ENCODE measurements at places on chromosomes 6 and 20. TPM values are rescaled to one million over a fixed set of nuclear protein-coding genes. Genes with fewer than 3 reads are reported as not detected.

- H3K4me3 ChIP-seq = no peak overlapping the region
- DNase-seq = no peak
- no peak overlapping the region for H3K27ac ChIP-seq
- peaks cover 10% of the 10 kb centered on the region for H3K27me3 ChIP-seq
- no peaks in the 10 kb centered on the region for H3K4me1 ChIP-seq
Observed at GRCh38 chr20:1841554-1842140, 53.6 kb upstream of the SIRPA start.

DNA sequence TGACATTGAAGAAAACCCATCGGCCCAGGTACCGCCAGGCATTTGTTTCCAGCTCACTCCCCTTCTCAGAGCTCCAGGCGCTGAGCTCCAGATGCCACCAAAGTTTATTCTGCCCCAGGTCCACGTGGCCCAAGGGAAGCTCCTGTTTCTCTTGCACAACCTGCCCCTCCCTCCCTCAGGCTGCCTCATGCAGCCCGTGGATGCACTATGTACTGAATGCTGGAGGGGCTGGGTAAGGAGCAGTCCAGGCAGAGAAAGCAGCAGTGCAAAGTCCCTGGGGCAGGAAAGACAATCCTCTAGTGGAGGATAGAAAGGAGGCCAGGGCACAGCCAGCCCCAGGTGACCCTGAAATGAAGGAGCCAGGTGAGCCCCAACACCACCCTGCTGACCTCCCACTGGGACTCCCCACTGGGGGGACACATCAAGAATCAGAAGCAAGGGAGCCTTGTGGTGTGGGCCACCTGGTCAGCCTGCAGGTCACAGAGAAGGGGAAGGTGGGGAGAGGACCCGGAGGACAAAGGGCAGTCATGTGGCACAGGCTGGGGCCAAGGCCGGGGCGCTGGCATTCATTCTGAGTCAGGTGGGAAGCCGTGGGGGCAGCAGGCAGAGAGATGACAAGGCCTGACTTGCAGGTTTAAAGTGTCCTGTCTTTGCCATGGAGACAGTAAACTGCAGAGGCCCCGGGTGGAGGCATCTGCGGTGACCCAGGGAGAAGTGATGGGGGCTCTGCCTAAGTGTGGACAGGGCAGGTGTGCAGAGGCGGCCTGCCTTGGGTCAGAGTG lies 230.1 kb downstream of the PREX1 start:
- H3K4me1 ChIP-seq = no peaks in the 10 kb centered on the region
- H3K27me3 ChIP-seq = no peaks in the 10 kb centered on the region
- no peak overlapping the region for H3K27ac ChIP-seq
- H3K36me3 ChIP-seq = no peaks in the 10 kb centered on the region

GRCh38 chr20:32980990-32981389 lies 23.2 kb downstream of the SUN5 start:
- no peak overlapping the region for H3K27ac ChIP-seq
- DNase-seq = no peak
- H3K4me3 ChIP-seq = no peak overlapping the region
- H3K36me3 ChIP-seq = no peaks in the 10 kb centered on the region

Gene HCRTR2
- not detected for polyA plus RNA-seq

DNA sequence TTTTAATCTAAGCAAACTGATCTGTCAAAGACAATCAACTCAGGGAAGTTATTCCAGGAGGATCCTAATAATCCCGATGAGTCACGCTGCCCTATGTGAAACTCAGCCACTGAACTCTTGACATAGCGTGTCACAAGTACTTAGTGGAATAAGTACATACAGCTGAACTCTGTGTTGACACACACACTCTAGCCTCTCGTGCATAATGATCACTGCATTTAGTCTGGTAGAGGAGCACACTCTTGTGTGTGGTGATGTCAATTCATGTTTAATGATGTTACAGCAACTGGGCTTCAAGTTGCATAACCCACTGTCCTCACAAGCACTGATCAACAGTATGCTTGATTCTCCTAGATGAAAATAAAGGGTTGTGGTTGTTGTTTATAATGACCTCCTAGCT lies 148.3 kb downstream of the HACE1 start:
- peaks cover 15% of the 10 kb centered on the region for H3K4me1 ChIP-seq
- no peaks in the 10 kb centered on the region for H3K27me3 ChIP-seq
- DNase-seq = peak; percentile 35
- no peak overlapping the region for H3K27ac ChIP-seq
- no peaks in the 10 kb centered on the region for H3K36me3 ChIP-seq

GRCh38 chr6:3017304-3017703 lies 17.6 kb downstream of the NQO2 start:
- DNase-seq = no peak
- H3K36me3 ChIP-seq = no peaks in the 10 kb centered on the region
- no peak overlapping the region for H3K4me3 ChIP-seq
- H3K27me3 ChIP-seq = no peaks in the 10 kb centered on the region

Gene CCN2
- polyA plus RNA-seq = 1,646 TPM

Gene FRS3
- 5.2 TPM for polyA plus RNA-seq

Gene NKAIN4
- polyA plus RNA-seq = 0.04 TPM

DNA sequence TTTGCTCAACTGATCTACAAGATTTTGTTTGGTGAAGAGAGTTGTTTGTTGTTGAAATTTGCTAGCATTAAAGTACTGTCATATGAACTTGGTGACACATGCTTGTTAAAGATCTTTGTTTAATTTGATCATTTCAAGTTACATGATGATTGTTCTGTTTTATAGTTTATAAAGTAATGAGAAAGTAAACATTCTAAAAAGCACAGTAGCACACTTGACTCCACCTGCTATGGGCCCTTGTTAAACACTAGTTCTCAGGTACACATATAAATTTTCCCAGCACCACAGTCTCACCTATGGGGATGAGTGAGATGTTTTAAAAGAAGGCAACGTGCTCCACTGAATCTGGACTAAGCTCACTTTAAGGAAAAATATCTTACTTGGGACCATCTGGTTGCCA lies 14.1 kb downstream of the MCHR2 start:
- no peak for DNase-seq
- H3K36me3 ChIP-seq = no peaks in the 10 kb centered on the region
- no peaks in the 10 kb centered on the region for H3K4me1 ChIP-seq
- no peak overlapping the region for H3K4me3 ChIP-seq
- H3K27ac ChIP-seq = no peak overlapping the region
